ENCODE measurements at places on chromosomes 7 and 10. TPM values are rescaled to one million over a fixed set of nuclear protein-coding genes. Genes with fewer than 3 reads are reported as not detected.

DNA sequence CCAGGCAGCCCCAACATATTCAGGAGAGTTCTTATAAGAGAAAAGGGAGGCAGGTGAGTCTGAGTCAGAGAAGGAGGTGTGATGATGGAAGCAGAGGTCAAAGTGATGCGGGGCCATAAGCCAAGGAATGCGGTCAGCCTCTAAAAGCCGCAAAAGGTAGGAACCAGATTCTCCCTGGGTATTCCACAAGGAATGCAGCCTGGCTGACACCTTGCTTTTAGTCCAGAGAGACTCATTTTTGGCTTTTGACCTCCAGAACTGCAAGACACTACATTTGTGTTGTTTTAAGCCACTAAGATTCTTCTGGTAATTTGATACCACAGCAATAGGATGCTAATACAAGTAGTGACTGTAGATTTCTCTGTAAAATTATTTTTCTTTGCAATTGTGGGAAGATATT lies 151.5 kb upstream of the EEPD1 start:
- DNase-seq = no peak

DNA sequence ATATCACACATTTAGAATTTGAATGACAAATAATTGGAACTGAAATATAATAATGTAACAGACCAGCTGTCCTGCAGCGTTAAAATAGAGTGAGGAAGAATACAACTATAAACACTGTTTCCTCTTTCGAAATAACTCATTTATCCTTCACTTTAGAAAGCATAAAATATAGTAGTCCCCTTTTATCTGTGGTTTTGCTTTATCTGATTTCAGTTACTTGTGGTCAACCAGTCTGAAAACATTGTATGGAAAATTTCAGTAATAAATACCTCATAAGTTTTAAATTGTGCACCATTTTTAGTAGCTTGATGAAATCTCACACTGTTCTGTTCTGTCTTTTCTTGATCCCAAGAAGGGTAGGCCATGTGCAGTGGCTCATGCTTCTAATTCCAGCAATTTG lies 31.7 kb downstream of the POLR1F start:
- DNase-seq = no peak

GRCh38 chr7:74093671-74094223 lies 10.1 kb downstream of the LIMK1 start:
- DNase-seq = no peak

- DNase-seq = no peak
Observed at GRCh38 chr10:44233561-44234482, 151.1 kb downstream of the CXCL12 start.

GRCh38 chr10:52447931-52448353 lies 133.9 kb downstream of the DKK1 start:
- DNase-seq = no peak

- DNase-seq = peak; percentile 98
Observed at GRCh38 chr10:73358331-73359279, at the start of gene CFAP70. CFAP70 (minus strand) TSS chr10:73358864; CDS start chr10:73354796, 4,068 bp downstream.

GRCh38 chr7:139854124-139854511 lies 25.1 kb downstream of the TBXAS1 start:
- DNase-seq = no peak

DNA sequence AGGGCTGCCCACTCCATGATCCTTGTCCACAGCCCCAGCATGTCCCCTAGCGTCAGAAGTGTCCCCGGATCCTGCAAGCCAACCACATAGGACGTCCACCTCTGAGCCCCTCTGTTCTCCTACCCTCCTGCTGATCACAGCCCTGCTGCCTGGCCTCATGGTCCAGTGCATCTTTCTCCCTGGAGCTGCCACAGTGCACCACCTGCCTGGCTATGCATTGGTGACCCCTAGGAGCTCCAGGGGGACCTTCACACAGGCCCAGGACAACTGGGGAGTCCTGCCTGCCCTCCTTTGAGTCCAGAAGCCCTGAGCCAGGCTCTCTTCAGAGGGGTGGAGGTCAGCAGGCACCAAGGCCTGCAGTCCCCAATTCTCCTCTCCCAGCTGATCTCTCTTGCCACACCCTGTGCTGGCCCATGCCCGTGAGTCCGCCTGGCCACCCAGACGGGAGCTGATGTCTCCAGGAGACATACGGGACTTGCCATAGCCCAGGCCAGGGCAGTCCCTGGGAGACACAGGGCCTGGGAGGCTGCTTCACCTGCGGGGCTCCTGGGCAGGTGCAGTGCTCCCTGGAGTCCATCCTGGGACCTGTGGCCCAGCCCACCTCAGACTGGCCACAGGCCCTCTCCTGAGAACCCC lies 77.4 kb upstream of the RET start:
- no peak for DNase-seq

- no peak for DNase-seq
Observed at GRCh38 chr7:35257251-35258124, 3.6 kb upstream of the TBX20 start.

- no peak for DNase-seq
Observed at GRCh38 chr10:122253605-122254004, 17.5 kb upstream of the BTBD16 start.

- DNase-seq = no peak
Observed at GRCh38 chr10:79004311-79004710, 64.5 kb upstream of the ZMIZ1 start.

- DNase-seq = no peak
Observed at GRCh38 chr10:71916827-71917226, 47.4 kb upstream of the CHST3 start.

DNA sequence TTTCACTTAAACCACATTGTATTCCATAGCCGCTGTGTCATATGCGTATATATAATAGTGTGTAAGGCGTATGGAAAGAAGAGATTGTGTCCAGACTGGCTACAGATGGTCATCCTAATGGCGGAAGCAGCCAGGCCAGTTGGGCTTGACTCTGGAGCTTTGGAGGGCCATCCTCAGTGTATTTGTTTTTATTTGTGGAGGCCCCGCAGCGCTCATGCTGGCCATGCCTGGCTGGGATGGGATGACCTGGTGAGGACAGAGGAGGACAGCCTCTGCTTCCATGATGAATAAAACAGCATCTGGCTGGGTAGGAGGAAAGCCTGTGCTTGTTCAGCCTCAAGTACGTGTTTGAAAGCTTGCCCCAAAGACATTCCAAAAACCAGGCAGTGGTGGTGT lies 220.3 kb downstream of the EBF3 start:
- no peak for DNase-seq

DNA sequence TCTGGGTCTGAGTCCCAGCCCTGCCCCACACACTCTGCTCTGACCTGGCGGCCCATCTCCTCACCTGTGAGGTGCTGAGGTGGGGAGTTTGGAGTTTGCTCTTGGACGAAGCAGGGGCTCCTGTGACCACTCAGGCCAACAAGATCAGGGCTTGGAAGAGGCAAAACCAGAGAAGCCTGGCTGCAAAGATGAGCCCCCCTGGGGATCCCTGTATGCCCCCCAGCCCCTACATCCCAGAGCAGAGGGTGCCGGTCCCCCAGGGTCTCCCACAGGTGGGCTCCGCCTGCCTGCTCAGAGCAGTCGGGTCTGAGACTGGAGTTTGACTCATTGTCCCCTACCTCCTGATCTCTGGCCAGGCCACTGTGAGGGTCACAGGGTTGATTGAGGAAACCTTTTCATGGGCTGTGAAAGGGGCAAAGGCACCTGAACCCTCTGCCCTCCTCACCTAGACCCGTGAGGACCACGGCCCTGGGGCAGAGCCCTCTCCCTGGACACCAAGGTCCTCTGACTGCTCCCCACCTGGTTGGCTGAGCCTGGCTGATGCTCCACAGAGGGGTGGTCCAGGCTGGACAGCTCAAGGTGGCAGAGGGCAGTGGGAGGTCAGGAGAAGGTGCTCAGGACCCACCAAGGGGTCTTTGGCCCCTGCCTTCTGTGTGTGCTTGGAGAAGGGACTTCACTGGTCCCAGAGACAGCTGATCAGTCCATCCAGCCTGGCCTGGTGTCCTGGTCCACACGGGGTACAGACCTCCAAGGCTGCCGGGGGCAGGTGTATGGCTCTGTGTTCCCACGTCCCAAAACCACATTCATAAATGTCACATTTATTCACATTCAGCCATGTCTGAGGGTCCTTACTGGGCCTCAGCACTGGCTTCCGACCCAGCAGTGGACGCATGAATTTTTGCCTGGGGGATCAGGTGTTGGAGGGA lies 9.1 kb upstream of the SCART1 start:
- DNase-seq = no peak

DNA sequence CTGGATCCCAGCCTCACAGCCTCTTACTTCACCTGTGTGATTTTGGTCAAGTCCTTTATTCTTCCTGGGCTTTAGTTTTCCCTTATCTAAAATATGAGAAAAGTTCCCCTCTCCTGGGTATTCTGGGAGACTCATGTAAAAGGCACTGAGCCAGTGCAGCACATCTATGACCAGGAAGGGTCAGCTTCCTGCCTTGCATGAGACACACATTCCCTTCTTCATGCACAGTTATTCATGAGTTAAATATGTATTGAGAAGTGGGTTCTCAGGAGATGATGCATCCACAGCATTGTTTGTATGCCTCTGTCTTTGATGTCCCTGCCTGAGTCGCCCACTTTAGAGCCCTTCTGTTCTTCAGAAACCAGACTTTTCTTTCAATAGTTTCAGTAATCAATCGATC lies 33.3 kb downstream of the EGFR start:
- DNase-seq = no peak

DNA sequence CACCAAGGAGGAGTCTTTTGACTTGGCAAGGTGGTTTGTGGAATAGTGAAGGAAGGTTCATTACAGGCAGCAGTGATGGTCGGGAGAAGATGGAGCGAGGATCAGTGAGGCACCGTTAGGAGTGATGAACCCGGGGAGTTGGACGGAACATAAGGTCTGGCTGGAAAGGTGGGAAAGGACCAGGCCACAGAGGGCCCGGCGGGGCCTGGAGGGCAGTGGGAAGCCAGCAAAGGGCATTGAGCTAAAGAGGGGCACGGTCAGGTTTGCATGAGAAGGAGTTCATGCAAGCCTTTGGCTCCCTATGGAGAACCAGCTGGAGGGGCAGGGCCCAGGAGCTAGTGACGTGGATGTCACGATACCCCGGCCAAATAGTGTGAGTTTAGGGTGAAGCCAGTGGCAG lies 46.2 kb upstream of the RABGEF1 start:
- no peak for DNase-seq

DNA sequence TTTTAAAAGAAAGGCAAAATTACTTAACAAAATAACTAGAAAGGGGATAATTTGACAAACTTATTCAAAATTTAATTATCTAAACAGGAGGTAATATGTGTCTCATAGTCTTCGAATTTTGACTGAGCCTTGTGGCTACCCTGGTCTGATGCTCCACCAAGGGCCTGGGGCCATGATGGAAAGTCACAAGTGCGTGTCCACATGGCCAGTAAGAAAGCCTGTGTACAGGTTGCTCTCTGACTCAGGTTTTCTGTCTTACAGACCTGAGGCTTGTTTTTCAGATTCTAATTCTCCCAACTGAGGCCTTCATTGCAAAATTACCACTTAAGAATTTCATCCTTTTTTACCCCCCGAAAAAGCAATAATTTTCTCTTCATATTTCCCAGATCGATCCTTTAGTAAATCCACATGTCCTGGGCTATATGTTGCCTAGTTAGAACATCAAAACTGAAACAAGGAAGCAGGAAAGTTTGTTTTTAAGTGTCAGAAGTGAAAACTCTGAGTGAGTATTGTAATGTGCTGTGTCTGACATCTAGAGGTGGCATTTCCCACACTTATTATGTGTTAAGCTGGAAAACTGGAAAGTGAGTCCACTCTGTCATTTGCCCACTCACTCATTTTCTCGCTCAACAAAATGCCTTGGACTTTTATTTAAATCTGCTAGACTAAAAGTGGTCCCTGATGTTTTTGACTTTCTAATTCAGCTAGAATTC lies 10.0 kb downstream of the CYP3A43 start:
- no peak for DNase-seq

GRCh38 chr10:45353186-45353585 lies 20.8 kb upstream of the ALOX5 start:
- no peak for DNase-seq

GRCh38 chr10:78808286-78808685 lies 260.5 kb upstream of the ZMIZ1 start:
- no peak for DNase-seq

- no peak for DNase-seq
Observed at GRCh38 chr7:94223375-94224084, 171.2 kb upstream of the COL1A2 start.

GRCh38 chr7:157125376-157126223 lies 13.1 kb upstream of the UBE3C start:
- DNase-seq = no peak

DNA sequence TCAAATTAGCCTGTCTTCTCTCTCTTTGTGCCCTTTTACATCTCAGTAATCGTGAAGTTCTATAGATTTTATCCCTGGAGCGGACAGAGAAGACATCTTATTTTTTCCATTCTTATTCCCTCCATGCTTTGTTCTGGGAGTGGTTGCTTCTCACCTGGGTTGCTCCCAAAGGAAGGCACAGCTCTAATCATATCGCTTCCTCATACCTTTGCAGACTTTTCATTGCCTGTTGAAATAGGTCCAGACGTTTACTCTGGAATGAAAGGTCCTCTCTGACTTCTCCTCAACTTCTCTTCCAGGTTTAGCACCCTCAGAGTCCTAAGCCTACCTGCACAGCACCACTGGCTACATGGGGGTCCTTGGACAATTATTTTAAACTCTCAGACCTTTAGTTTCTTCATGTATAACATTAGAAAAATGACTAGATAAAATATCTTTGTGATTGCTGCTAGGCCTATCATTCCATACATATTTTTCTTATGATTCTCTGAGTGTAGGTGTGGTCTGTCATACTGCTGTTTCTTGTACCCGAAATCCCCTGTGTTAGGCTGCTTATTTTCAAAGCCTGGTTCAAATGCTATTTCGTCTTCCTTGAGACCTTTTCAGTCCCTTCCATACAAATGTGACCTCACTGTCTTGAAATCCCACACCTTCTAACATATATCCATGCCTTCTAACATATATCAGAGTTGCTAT lies 418.1 kb downstream of the GFRA1 start:
- DNase-seq = no peak

DNA sequence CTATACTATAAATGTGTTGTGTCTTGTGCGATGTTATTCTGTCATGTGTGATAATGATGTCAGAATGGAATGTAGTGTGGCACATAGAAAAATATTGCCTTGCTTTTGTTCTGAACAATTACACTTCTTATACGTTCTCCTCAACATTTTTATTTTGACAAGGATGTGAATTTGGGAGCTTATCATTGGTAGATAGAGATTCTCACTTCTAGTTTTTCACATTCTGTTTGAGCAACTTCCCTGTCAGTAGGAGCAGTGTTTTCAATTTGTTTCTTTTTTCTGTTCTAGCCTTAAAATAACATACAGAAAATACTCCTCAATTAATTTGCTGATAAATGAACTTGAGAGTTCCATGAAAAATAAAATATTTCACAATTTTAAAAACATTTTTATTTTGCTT lies 17.6 kb downstream of the SUN3 start:
- no peak for DNase-seq

- no peak for DNase-seq
Observed at GRCh38 chr7:107889992-107890391, 991 bp upstream of the DLD start.

GRCh38 chr7:17054836-17055235 lies 173.1 kb upstream of the AGR3 start:
- no peak for DNase-seq

GRCh38 chr10:3681642-3682554 lies 103.1 kb downstream of the KLF6 start:
- no peak for DNase-seq

The CUTC gene
- polyA plus RNA-seq = 23.6 TPM

The GPR15LG gene
- not detected for polyA plus RNA-seq

The ANXA8L1 gene
- polyA plus RNA-seq = not detected

The RBP3 gene
- 0.09 TPM for polyA plus RNA-seq

The CALHM3 gene
- polyA plus RNA-seq = not detected

The RPEL1 gene
- not detected for polyA plus RNA-seq

The HELLS gene
- polyA plus RNA-seq = 7.5 TPM

The SOSTDC1 gene
- polyA plus RNA-seq = 10.2 TPM

The HOXA1 gene
- 0.77 TPM for polyA plus RNA-seq

The CACUL1 gene
- 19.7 TPM for polyA plus RNA-seq

The MYPN gene
- polyA plus RNA-seq = 93.8 TPM

The SIRT1 gene
- 19.9 TPM for polyA plus RNA-seq

The SLC13A1 gene
- not detected for polyA plus RNA-seq

The LRRD1 gene
- 0.44 TPM for polyA plus RNA-seq

All from forelimb muscle (tissue), 1 donor.